ENCODE measurements at places on chromosomes 2 and 18. TPM values are rescaled to one million over a fixed set of nuclear protein-coding genes. Genes with fewer than 3 reads are reported as not detected.

DNA sequence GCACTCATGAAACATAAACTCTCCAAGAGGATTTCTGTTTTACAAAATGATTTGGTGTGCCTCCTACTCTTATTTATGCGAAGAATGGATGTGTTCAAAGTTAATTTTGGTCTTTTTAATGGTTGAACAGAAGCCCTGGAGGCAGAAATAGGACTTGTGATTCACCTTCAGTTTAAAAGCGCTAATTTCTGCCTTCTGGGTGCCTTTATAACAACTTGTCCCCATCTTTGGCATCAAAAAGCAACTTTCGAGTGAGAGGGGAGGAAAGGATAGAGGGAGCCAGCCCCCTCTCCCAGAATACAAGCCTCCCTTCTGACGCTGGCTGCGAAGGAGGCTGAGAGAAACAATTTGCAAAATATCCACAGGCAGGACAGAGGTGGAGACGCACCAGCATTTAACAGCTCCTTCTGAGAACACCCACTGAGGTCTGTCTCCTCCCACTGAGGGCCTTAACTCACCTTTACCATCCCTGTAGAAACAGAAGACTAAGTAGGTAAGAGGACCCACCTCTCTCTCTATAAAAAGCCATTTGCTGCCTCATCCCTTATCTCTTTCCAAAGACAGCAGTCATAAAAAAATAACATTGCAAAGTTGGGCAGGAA lies 24.3 kb upstream of the BCL11A start:
- no peak for DNase-seq
- no peaks in the 10 kb centered on the region for H3K4me1 ChIP-seq

DNA sequence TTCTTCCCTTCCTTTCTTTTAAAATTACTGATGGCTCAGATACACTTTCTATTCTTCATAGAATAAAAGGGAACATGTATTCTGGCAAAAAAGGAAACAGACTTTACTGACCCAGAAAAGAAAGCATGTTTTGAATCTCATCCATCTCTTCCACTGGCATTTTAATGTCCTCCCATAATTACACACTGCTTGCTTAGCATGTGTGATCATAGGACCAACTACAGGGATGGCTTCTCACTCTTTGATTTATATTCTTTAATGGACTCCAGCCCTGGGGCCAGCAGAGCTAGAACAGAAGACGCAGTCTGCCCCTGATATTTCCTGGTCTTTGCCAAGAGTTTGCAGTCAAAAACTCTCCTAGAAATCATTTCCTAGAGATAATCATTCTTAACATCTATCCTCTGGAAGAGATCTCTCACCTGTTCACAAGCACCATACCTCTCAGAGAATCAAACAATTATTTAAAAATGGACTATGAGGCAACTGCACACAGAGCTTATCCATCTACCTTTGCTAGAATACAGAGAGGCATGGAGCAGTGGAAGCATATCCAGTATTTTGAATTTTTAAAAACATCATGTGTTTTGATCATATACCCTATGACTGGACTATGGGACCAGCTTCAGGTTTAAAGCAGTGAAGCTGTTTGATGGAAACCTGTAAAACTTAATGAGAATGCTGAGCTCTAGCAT lies 429.1 kb downstream of the NRXN1 start:
- no peak for DNase-seq
- H3K4me1 ChIP-seq: no peaks in the 10 kb centered on the region
- H3K36me3 ChIP-seq: no peaks in the 10 kb centered on the region
- no peak overlapping the region for H3K27ac ChIP-seq

GRCh38 chr2:178193823-178194599 lies at the start of gene OSBPL6:
TSS of gene OSBPL6 (plus strand) at chr2:178194512. CDS start at chr2:178306185, 111,673 bp downstream.
- no peaks in the 10 kb centered on the region for H3K36me3 ChIP-seq
- H3K4me3 ChIP-seq: peak within 1 kb of the TSS; percentile 86
- H3K27me3 ChIP-seq: no peaks in the 10 kb centered on the region
- peaks cover 14% of the 10 kb centered on the region for H3K4me1 ChIP-seq
- DNase-seq: peak; percentile 8
- peak within 1 kb of the TSS; percentile 80 for H3K27ac ChIP-seq

Gene ADD2
- 1.6 TPM for total RNA-seq

GRCh38 chr18:35478520-35479435 lies 19.0 kb downstream of the INO80C start:
- H3K4me1 ChIP-seq: no peaks in the 10 kb centered on the region
- no peak overlapping the region for H3K27ac ChIP-seq
- no peaks in the 10 kb centered on the region for H3K36me3 ChIP-seq
- peak; percentile 35 for DNase-seq
- H3K27me3 ChIP-seq: no peaks in the 10 kb centered on the region

DNA sequence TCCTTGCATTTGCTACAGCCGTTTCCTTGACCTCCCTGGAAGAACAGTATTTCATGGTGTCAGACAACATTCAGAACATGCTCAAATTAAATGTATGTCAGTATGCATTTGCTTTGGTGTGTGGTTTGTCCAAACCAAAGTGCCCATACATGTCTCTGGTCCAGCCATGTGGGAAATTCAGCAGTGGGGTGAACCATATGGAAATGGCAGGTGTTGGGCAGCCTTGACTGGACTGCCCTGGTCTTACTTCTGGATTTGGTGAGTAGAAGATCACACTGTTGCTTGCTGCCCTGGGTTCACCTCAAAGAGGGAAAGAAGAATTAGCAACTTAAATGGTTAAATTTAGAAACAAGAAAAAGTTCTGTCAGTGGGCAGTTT lies 84.5 kb downstream of the MSH2 start:
- no peaks in the 10 kb centered on the region for H3K4me1 ChIP-seq
- H3K27me3 ChIP-seq: no peaks in the 10 kb centered on the region
- H3K36me3 ChIP-seq: no peaks in the 10 kb centered on the region
- H3K27ac ChIP-seq: no peak overlapping the region
- H3K4me3 ChIP-seq: no peak overlapping the region
- DNase-seq: no peak

- H3K36me3 ChIP-seq: no peaks in the 10 kb centered on the region
- no peak overlapping the region for H3K4me3 ChIP-seq
- H3K27me3 ChIP-seq: no peaks in the 10 kb centered on the region
These were observed 139.2 kb downstream of the INHBB start for GRCh38 chr2:120485096-120485495.

All from thoracic aorta (tissue), 2 donors.